ENCODE measurements at places on chromosomes 7 and 10. TPM values are rescaled to one million over a fixed set of nuclear protein-coding genes. Genes with fewer than 3 reads are reported as not detected.

The TMEM106B gene
- total RNA-seq = 79.7 TPM

The MEOX2 gene
- total RNA-seq = 28.3 TPM

The SFTPA1 gene
- total RNA-seq = not detected

The TRIM50 gene
- not detected for total RNA-seq

The NYAP1 gene
- 2.3 TPM for total RNA-seq

The FANK1 gene
- total RNA-seq = 12.4 TPM

The SGMS1 gene
- total RNA-seq = 36.4 TPM

The CDHR3 gene
- 3.1 TPM for total RNA-seq

The ANKRD61 gene
- 0.13 TPM for total RNA-seq

The SFTPD gene
- total RNA-seq = 0.13 TPM

The TDRD1 gene
- total RNA-seq = 0.13 TPM

The CELF2 gene
- total RNA-seq = 18.1 TPM

The DDC gene
- not detected for total RNA-seq

The HOXA2 gene
- 1.2 TPM for total RNA-seq

The C10orf105 gene
- total RNA-seq = under 0.01 TPM

The RSPH10B2 gene
- 0.20 TPM for total RNA-seq
